ENCODE measurements at places on chromosomes 7 and 10.

DNA sequence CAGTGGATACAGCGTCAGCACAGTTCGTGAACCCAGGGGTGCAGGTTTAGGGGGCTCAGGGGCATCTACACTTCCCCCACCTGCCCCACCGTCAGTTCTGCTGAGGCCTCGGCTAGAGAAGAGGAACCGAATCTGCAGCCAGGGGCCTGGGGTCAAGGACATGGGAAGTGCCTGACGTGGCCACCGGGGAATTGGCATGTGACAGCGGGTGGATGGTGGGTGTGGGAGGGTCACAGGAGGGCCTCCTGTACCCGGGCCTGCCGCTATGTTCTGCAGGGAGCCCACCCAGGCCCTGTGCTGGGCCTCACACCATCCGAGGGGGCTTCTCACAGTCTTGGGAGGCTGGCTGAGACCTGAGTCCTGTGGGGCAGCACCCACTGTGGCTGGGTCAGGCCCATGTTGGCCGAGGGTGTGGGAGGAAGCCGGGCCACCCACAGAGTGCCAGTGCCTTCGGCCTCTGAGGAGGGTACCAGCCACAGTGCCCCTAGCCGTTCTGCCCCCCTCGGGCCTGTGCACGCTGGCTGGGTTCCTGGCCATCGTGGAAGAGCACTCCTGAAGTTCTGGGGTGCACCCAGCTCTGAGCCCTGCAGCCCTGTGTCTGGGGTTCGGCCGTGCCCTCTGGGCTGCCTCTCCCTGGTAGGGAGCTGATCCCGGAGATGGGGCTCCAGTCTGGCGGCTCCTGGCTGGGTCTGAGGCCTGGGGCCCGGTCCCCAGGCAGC is 5.9 kb downstream of the TTYH3 start:
- DNase-seq, result no peak

GRCh38 chr7:42217053-42217452 is 20.0 kb downstream of the GLI3 start:
- no peak for DNase-seq

GRCh38 chr7:8236780-8237407 is 25.1 kb downstream of the ICA1 start:
- no peak for DNase-seq

DNA sequence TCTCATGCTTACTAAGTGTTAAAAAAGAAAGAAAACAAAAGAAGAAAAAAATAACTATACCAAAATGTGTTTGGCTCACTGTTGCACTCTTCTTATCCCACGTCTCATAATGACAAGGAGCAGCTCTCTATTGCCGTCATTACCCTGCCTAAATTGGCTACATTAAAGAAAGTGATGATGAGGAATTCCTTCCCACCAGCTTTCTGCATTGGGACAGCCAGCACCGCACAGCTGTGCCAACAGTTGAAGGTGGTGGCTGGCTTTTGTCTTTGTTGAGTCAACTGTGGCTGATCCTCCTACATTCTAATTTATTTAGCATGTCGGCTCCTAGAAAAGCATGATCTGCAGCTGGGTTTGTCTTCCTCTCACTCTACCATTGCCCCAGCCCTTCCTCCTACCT is 751.8 kb downstream of the KCNMA1 start:
- no peak for DNase-seq

- no peak for DNase-seq
Observed at GRCh38 chr10:13019280-13019679, 17.8 kb upstream of the CCDC3 start.

GRCh38 chr10:5890452-5890915 is 441 bp downstream of the FBH1 start:
- no peak for DNase-seq

DNA sequence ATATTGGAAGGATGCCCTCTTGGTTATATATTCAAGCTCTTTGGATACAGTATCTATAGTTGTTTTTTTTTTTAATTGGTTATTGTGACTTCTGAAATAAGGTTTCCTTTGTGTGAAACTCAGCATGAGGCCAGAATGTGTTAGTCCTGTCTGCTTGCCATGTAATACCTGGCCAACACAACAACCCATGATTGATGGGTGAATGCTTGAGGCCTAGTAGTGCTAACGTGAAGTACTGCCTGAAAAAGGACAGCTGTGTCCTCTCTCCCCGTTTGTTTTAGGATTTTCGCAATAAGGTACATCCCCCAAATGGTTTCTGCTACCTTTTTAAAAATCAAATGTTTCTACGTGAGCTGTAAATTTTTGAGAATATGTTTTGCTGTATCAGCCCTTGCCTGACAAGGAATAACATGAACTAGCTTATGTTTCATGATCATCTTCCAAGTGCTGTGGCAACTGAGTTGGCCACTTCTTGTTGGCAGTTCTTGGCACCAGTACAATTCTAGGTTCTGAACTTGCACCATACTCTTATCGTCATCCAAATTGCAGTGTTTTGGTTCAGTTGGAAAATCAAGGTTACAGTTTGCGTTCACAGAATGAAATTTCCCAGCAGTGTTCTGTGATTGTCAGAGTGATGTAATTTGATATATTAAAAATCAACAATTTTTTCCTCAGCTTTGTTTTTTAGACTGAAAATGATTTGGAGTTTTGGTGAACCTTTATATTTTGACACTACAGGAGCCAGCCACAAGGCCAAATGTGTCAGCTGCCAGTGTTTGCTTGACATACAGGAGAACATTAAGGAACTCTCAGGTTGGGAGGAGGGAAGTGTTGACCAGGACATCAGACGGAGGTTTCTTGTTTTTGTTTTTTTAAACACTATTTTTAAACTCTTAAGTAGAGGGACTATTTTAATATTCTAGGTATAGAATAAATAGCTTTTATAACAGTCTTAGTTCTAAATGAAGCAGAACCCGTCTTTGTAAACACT is 13.5 kb upstream of the ASCC1 start:
- no peak for DNase-seq

DNA sequence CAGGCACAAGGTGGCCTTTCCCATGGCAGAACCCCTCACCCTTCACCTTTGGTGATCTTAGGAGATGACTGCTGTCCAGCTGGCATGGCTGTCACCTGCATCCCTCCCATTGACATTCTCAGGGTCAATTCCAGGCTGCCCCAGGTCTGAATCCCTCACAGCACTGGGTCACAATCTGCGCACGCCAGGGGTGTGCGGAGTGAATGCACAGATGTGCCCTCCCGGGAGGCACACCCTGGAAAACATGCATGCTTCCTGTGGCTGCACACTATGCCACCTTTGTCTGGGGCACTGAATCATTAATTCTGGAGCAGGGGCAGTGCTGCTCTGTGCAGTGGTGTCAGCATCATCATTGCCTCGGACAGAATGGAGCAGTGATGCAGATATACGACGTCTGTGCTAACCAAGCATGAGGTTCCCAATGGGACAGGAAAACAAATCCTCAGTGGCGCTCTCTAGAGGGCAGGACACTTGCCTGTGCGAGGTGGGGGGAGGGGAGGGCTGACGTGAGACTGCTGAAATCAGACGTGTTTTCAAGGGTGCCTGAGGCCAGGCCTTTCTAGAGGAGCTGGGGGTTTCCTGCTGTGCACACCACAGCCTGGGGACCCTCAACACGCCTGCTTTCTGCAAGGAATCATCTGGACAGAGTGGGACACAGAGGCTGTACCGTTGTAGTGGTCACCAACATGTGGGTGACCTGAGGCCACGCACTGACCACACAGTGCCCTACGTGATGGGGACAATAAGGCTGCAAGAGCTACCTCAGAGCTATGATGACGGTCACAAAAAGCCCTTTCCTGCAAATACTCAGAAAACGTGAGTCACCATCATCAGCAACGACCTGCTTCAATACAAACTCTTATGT is 77.9 kb downstream of the HIPK2 start:
- DNase-seq, result no peak

GRCh38 chr10:128981881-128982615 is 485.0 kb upstream of the MGMT start:
- DNase-seq, result no peak

- DNase-seq, result no peak
Observed at GRCh38 chr10:9921544-9921943, 1096.1 kb upstream of the CELF2 start.
